ENCODE measurements at places on chromosomes 5 and 9.

GRCh38 chr5:35861718-35862117, 5.0 kb downstream of the IL7R start:
- no peak for DNase-seq

DNA sequence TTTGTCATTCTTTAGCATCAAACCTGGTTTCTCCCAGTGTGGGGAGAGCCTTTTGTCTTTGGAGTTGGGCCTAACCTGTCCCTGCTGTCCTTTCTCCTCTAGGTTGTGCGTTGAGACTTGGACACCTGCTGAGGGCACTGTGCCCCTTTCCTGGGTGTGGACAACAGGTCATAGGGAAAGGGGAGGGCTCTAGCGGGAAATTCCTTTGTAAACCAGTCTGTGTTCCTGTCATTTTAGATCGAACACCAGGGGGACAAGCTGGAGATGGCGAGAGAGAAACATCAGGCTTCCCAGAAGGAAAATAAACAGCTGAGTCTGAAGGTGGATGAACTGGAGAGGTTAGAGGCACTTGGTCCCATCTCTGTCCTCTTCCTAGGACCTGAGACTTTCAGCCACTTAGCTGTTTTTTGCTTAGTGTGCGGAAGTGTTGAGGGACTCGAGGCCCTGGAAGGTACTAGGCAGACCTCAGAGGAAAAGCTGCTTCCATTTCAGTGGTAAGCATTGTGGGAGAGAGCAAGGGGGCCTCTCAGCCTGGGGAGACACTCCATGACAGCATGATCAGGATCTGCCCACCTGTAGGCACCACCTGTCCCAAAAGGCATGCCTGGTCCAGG, 8.6 kb upstream of the GLE1 start:
- no peak for DNase-seq

GRCh38 chr9:128384801-128385495, 13.8 kb downstream of the URM1 start:
- DNase-seq = no peak

DNA sequence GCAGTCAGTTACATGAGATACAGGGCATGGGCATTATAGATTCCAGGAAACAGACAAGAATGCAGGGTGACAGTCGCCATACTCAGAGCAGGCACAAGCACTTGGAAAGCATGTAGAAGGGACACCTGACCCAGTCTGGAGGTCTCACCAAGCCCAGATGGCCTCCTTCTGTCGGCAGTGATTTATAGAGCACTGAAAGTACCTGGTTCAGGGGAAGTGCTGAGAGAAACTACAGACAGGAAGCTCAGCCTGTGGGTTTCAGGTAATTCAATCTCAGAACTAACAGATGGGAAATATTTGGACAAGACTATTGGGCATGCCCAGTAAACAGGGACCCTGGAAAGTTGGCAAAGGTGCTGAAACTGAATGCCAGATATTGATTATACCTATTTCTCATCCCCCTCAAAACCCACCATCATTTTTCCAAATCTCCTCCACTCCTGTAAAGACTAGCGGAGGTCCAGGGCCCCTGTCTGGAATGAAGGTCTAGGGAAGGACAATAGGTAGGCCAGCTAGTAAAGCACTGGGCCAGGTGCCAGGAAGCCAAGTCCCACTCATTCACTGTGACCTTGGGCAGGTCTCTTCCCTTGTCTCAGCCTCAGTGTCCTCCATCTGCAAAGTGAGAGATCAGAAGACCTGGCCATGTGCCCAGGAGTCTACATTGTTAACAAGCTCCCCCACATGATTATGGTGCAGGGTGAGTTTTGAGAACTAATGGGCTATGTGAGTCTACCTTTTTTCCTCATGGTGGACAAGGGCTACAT, 26.9 kb downstream of the KLHL3 start:
- DNase-seq = no peak

DNA sequence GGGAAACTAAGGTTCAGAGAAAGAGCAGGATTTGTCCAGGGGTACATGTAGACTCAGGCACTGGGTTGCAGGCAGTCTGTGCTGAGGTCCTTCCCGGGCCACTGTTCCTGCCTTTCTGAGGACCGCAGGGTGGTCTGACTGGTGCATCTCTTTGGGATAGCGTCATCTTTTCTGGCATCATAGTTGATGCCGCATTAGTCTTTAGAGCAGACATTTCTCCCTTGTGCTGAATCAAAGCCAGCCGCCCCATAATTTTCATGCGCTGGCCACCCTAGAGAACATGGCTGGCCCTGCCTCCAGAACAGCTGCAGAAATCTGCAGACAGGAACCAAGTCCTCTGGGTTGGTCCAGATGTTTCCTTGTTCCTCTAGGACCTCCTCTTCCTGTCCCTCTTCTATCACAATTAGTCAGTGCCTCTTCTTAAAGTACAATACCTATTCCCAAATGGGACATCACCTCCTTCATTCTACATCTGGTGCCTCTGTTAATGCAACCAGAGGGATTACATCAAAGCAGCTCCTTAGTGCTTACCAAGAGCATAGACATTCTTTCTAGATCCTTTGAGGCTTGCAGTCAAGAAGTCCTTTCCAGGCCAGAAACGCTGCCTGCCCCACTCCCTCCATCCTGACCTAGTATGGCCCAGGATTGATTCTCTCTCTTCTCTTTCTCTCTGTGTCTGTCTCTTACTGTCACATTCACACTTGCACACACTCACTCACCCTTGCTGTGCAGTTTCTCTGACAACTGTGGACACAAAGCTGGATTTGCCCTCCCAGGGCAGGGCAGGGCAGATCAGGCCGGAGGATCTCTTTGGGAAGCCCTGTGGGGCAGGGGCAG, 42.0 kb upstream of the ORM1 start:
- no peak for DNase-seq

DNA sequence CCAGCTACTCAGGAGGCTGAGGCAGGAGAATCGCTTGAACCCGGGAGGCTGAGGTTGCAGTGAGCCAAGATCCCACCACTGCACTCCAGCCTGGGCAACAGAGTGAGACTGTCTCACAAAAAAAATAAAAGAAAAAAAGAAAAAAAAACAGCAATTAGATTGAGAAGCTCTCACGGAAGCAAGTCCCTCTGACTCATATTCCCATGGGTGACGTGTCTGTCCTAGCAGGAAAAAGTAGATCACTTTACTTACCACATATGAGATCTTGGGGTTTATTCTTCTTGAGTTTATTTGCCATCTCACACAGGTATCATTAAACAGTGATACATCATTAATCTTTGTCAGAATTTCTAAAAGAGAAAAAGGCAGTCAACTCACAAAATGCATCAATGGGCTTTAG, 62.6 kb downstream of the SUSD1 start:
- no peak for DNase-seq

GRCh38 chr5:79237740-79238560, 2.0 kb downstream of the JMY start:
- no peak for DNase-seq

All from thymus (tissue), 14 donors.